ENCODE measurements at places on chromosomes 2 and 18.

DNA sequence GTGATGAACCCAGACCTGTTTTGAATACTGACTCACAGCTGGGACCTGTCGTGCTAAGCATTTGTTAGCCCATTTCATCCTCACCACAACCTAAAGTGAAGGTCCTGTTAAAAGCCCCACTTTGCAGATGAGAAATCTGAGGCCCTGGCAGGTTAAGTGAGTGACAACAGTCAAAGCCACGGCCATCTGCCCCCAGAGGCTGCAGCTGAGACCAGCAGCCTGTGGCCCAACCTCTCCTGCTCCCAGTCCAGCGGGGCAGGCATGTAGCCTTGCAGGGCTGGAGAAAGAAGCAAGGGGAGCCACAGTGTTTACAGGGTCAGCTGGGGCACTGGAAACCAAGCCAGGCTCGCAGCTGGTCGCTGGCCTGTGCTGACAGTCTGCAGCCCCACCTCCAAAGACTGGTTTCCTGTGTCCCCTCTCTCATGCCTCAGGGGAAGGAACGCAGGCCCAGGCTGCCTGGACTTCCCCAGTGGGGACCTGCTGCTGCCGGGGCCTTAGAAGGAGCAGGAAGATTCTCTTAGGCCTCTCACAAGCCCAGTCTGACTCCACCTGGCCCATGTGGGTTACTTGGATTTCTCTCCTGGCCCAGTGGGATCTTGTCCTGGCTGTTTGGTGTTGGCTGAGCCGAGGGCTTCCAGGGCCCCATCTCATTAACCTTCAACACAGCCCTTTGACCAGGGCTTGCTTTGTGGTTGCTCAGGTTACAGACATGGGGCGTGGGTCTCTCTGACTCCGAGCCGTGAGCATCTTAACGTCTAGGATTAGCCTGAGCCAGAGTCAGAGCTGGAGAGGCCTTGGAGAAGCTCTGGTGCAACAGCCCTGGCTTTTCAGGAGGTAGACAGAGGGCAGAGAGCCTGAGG, 1.7 kb downstream of the INPP5D start:
- DNase-seq: no peak

GRCh38 chr2:96897491-96898134, 27.7 kb upstream of the SEMA4C start:
- no peak for DNase-seq

DNA sequence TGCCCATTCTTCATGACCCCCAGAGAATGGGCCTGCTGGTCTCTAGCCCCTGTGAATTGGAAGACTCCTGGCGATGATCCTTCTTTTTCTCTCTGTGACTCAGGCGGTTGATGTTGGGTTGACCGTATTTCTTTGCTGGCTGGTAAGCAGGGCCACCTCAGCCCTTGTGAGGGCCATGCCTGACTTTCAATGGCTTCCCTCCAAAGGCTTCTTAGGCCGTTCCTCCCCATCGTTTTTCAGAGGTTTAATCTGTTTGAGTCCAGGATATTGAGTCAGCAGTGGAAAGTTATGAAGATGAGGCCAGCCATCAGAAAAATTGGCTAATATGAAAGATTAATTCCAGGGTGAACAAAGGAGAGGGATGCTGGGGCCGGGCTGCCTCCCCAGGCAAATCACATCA, 13.6 kb downstream of the HPCAL1 start:
- no peak for DNase-seq

- DNase-seq: no peak
Observed at GRCh38 chr18:25133879-25134278, 218.1 kb downstream of the ZNF521 start.

DNA sequence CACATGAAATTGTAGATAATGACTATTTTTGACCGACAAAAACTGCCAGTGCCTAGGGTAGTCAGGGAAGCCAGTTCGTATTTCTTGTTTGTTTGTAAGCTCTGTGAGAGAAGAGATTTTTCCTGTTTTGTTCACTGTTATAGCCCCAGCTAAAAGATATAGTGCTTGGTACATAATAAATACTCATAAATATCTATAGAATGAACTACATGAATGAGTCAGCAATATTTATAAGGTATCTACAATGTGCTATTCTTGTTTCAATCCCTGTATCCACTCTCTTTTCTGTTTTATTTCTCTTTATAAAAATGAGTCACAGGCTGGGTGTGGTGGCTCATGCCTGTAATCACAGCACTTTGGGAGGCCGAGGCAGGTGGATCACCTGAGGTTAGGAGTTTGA, 275.6 kb upstream of the FANCL start:
- DNase-seq: no peak

- DNase-seq: peak; percentile 8
Observed at GRCh38 chr2:104849618-104850141, 4.2 kb upstream of the POU3F3 start.

DNA sequence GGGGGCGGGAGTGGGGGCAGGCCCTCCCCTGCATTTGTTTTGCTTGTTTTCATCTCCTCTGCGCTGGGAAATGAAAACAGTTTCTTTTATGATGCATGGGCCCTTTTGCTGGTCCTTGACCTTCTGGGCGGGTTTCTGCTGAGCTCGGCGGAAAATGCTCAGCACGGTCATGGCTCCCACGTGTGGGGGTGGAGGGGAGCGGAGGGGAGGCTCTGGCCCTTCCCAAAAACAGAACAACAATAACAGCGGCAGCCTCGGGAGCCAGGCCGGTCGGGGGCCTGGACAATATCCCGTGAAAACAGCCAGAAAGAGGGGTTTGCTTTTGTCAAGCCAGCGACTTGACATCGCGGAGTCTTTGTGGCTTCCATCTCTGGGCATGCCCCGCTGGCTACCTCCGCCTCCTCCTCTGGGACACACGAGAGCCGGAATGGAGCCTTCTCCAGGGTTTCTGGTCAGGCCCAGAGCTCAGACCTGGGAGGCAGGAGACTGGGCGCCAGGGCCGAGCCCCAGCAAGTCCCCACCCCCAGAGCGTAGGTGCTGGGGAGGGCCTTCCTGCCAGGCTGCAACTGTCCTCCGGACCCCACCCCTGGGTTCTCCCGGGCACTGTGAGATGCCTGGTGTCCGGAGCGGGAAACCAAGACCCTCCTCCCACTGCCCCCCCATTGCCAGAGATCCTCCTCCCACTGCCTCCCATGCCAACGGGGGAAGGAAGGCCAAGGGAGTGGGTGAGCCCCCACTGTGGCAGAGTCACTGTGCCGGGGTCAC, 35.9 kb upstream of the SNED1 start:
- no peak for DNase-seq

DNA sequence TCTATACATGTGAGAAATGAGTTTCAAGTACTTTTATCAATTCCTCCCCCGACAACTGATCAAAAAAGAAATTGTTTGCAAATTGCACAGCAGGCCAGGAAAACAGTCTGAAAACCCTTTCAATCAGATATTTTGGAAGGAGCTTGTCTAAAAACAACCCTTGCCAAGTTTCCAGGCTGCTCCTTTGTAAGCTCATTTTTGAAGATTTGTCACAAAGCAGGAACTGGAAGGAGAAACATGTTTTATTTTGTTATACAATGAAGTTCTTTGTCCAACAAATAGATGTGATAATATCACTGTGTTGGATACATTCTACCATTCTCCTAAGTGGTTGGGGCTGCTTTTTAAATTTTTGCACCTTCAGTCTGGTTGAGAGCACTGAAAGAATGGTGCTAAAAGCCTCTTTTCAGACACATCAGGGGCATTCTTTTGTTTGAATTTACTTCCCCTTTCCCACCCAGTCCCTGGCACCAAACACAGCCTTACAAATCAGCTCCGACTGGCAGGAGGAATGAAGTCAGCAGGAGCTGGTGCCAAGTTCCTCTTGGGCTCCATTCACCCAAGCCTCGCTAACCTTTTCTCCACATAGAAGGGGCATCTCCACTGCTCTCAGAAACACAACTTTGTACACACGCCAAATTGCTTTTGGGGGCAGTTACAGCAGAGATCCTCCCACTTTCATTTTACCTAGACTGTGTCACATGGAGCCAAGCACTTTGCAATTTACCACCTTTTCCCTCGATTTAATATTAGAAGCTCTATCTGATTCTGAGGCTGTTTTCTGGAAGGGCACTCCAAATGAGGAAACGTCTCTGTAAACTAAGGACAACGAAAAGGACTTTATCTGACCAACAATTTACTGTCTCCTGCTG, 88.0 kb downstream of the C1D start:
- no peak for DNase-seq

DNA sequence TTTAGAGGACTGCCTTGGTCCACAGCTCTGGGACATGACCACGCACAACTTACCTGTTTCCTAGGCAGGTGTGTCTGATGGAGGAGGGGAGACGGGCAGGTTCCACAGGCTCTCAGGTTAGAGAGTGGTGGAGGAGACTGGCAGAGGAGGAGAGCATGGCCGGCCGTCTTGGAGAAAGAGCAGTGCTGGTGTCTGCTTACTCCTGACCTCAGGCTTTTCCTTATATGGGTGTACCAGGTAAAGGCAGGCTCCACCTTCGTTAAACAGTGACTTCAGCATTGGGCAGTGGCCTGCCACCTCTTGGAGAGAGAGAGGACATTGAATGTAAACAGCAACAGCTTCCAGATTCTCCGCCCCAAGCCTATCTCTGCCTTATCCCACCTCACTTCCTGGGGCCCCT, at the start of gene CAPN13:
Gene CAPN13, minus strand, starts transcription at position 198 of the 400 bp plus-strand sequence. CDS start 20,121 bp downstream, outside the sequence.
- no peak for DNase-seq

- DNase-seq: no peak
Observed at GRCh38 chr2:218002845-218003180, at the start of gene TNS1. Gene TNS1 (minus strand): TSS chr2:218002995. CDS start chr2:218002872, 123 bp downstream.

GRCh38 chr2:158443606-158444005, 12.9 kb downstream of the CCDC148 start:
- DNase-seq: no peak

DNA sequence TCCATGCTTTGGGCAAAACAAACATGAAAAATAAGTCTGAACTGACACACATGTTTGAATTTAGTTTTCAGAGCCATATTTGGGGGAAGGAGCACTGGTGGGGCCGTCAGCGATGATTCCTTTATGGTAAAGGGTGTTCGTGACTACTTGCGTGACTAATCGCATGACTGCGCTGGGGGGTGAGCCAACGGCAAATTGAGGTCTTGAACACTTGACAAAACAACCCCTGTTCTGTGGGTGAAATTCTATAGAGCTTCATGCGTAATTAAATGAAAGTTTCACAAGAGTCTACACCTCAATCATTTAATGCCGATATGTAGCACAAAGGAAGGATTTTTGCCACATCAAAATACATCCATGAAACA, 127.5 kb upstream of the CYP1B1 start:
- no peak for DNase-seq

DNA sequence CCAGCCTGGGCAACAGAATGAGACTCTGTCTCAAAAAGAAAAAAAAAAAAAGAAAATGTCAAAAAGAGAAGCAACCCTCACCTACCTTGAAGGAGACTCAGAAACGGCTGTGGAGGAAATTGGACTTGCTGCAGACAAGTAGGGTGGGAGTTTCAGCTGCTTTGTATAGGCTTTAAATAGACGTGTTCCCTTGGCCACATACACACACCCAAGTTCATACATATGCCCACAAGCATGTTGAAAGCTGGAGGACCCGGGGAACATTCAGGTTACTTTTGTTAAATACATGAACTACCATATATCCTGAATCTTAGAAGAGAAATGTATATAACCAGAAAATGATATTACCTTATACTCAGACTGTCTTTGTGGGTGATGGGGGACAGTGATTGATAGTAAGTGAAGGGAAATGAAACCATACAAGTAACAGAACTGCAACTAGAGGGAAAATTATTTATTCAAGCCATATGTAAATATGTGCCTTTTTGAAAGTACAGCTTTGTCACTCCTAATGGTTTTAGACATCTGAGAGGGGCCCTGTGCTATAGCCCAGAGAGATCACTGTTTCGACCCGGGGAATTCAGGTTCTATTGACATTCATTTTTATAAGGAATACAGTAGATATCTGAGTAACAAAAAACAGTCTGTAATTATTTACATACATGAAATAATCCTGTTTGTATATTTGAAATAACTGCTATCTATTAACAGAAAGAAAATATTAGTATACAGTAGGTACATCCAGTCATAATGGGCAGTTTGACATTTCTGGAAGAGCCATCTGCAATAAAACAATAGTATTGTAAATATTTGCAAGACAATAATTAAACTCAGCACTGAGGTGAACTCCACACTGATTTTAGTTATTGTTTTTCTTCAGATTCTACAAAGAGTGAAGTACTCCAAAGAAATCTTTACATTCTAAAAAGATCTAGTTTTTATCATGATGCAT, 48.0 kb upstream of the TGIF1 start:
- DNase-seq: no peak

- DNase-seq: no peak
Observed at GRCh38 chr18:12307701-12308385, at the start of gene TUBB6. Gene TUBB6 (plus strand): TSS chr18:12308241. CDS start chr18:12308293, 52 bp downstream.

- DNase-seq: no peak
Observed at GRCh38 chr2:136085453-136086209, 32.3 kb downstream of the CXCR4 start.

DNA sequence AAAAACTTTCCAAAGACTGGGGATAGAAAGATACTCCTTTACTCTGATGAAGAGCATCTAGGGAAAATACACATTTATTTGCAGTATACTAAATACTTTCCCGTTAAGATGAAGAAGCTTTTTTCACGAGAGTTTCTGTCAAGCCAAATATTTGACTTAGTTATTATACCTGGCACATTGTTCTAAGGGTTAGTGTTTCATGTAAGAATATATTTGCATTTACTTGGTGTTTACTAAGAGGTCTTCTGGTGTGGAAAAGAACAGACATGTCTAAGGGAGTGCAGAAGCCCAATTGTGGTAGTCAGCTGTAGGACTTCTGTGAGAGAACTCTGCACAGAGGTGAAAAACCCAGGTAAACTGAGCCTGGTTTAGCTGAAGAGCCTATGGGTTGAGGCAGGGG, 457.6 kb upstream of the SOX11 start:
- DNase-seq: no peak

DNA sequence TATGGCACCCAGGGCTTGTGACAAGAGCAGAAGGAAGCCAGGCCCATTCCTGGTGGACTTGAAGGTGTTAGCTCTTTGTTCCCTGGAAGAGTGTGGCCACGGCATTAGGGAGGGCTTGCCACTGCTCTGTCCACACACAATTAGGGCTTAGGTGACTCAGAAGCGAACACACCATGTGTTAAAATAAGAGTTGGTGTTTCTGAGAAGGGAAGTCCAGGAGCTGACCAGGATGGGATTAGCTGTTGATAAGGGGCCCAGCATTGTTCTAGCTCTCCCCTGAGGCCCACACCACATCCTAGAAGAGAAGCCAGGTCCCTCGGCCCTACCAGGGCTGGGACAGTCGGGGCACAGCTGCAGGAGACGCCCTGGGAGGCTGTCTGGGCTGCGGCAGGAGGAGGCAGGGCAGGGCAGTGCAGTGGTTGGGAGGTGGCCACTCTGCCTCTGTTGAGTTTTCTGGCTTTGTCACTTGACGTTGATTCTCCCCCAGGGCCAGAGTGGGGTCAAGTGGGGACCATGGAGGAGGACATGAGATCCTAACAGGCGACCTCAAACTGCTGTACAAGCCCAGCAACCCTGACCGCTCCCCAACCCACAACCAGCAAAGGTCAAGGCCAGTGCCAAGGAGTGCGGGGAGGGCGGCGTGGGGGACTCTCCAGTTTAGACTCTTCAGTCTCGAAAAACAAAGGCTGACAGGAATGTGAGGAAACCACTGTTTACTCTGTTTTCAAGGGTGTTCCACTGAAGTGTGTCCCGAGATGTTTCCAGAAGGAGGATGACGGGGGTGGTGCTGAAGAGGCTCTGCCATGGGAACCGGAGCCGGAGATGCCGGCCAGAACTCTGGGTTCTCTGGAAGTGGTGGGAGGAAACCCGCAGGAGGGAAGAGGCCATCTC, 16.8 kb downstream of the GNLY start:
- no peak for DNase-seq
